ENCODE measurements at places on chromosomes 7 and 10. TPM values are rescaled to one million over a fixed set of nuclear protein-coding genes. Genes with fewer than 3 reads are reported as not detected.

SPDYE8 gene
- not detected for total RNA-seq

AS3MT gene
- 22.4 TPM for total RNA-seq

PNLIPRP2 gene
- total RNA-seq: not detected

CLDN3 gene
- not detected for total RNA-seq

DLX5 gene
- not detected for total RNA-seq

All from left ventricle myocardium superior (tissue), 1 donor.